Mesenchymal stem cell (in vitro differentiated cells and primary cell): ENCODE measurements at places on chromosomes 7 and 10.

DNA sequence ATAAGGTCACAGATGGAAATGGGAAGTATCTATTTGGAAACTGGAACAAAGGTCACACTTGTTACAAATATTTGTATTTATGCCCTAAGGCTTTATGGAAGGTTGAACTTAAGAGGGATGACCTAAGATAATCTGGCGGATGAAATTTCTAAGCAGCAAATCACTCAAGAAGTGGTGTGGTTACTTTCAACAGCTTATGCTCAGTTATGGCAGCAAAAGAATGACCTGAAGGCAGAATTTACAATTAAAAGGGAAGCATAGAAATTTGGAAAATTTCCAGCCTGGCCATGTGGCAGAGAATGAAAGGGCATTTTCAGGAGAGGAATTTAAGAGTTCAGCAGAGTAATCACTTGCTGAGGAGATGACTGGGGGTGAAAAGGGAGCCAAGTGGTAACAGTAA lies 95.8 kb upstream of the TNS3 start:
- H3K27ac ChIP-seq: no peak overlapping the region
- peak; percentile 72 for DNase-seq
- H3K4me3 ChIP-seq: no peak overlapping the region
- H3K4me1 ChIP-seq: no peaks in the 10 kb centered on the region
- H3K27me3 ChIP-seq: no peaks in the 10 kb centered on the region
- no peaks in the 10 kb centered on the region for H3K36me3 ChIP-seq

- no peaks in the 10 kb centered on the region for H3K27me3 ChIP-seq
- DNase-seq: no peak
- peaks cover 11% of the 10 kb centered on the region for H3K4me1 ChIP-seq
- peaks cover 13% of the 10 kb centered on the region for H3K36me3 ChIP-seq
Measured at GRCh38 chr10:113064039-113064438, 114.0 kb downstream of the TCF7L2 start.

GRCh38 chr7:137755846-137756651 lies 90.7 kb downstream of the DGKI start:
- H3K4me1 ChIP-seq: peaks cover 11% of the 10 kb centered on the region
- H3K4me3 ChIP-seq: no peak overlapping the region
- no peak for DNase-seq
- H3K27ac ChIP-seq: peak overlapping the region; percentile 7
- H3K36me3 ChIP-seq: no peaks in the 10 kb centered on the region
- no peaks in the 10 kb centered on the region for H3K27me3 ChIP-seq

DNA sequence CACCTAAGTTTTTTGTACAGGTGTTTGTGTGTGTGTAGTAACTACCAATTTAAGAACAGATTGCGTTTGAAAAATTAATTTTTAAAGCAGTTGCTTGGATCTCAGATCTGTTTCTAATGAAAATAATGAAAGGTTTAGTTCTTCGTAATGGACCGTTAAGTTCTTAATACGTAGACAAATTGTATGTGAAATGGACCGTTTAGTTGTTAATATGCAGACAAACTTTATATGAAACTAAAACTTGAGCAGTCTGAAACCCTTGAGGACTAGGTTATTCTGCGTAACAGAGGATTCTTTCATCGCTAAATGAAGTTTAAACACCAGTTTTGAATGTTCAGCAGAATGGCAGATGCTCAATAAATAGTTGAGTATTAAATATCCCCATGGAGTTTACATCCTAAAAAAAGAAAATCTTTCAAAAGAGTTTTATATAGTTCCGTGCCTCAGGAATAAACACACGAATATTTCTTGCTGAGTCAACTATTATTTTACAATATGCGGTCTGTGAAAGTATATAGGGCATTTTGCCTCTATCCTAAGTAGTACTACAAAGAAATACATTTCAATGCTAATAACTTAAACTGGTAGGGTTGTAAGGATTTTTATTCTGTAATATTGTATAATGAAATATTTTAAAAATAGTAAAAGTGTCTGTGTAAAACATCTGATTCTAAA lies 1.2 kb downstream of the DBF4 start:
- H3K36me3 ChIP-seq: no peaks in the 10 kb centered on the region
- peaks cover 1% of the 10 kb centered on the region for H3K4me1 ChIP-seq
- DNase-seq: peak; percentile 28

- H3K36me3 ChIP-seq: no peaks in the 10 kb centered on the region
- no peaks in the 10 kb centered on the region for H3K4me1 ChIP-seq
- no peak for DNase-seq
- no peak overlapping the region for H3K27ac ChIP-seq
- H3K27me3 ChIP-seq: no peaks in the 10 kb centered on the region
Measured at GRCh38 chr10:1598393-1599153, 138.8 kb downstream of the ADARB2 start.

DNA sequence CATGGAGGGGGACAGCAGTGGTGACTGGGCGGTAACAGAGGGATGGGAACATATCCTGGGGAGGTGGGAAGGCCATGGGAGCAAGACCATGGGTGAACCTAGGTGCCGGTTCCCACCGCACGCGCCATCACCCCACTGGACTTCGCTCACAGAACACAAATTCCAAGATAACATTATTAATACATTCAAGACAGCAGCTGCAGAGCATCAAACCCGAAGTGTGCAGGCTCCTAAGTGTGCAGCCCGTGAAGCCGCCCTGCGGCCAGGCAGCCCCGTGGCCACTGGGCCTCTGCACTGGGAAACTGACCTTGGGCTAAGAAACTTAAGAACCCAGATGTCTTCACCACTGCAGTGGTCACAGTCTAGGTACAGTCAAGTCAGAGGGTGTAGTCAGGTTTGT lies 42.8 kb upstream of the ZRANB1 start:
- peak overlapping the region; percentile 7 for H3K4me3 ChIP-seq
- H3K27me3 ChIP-seq: peaks cover 11% of the 10 kb centered on the region
- no peaks in the 10 kb centered on the region for H3K36me3 ChIP-seq
- no peak for DNase-seq
- peaks cover 6% of the 10 kb centered on the region for H3K4me1 ChIP-seq

DNA sequence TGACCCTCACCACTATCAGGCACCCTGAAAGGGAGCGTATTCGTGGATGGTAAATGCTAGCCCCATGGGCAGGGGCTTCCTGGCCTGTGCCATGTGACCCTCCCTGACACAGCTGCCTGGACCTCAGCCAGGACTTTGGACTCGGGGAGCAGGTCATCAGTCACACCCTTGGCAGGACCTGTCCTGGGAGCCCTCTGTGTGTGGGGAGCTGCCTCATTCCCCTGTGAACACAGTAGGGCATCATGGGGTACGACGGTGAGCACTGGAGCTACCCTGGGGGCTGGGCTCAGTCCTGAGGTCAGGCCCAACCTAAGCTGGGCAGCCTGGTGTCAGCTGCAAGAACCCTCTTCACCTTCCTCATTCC lies 129.3 kb upstream of the FAM20C start:
- H3K36me3 ChIP-seq: no peaks in the 10 kb centered on the region
- H3K4me3 ChIP-seq: no peak overlapping the region

- peak overlapping the region; percentile 86 for H3K4me3 ChIP-seq
- no peak for DNase-seq
- H3K27me3 ChIP-seq: peaks cover 75% of the 10 kb centered on the region
- peaks cover 13% of the 10 kb centered on the region for H3K4me1 ChIP-seq
- no peaks in the 10 kb centered on the region for H3K36me3 ChIP-seq
- H3K27ac ChIP-seq: no peak overlapping the region
Measured at GRCh38 chr10:99233000-99233688, 2.5 kb downstream of the HPSE2 start.
